Right ventricle myocardium inferior (tissue), 1 donor: ENCODE measurements at places on chromosomes 5 and 9. TPM values are rescaled to one million over a fixed set of nuclear protein-coding genes. Genes with fewer than 3 reads are reported as not detected.
A peak's percentile ranks its signal among the peaks of the same experiment; 100 is the strongest.

- peak; percentile 30 for DNase-seq
Measured at GRCh38 chr5:150443242-150444075, 6.1 kb downstream of the RPS14 start.

GRCh38 chr9:38359689-38360385, 32.7 kb upstream of the ALDH1B1 start:
- peak; percentile 33 for DNase-seq

GIN1 gene
- 17.1 TPM for total RNA-seq

- no peak for DNase-seq
Measured at GRCh38 chr5:116229131-116229689, 144.4 kb downstream of the COMMD10 start.

GABRA6 gene
- not detected for total RNA-seq

DNA sequence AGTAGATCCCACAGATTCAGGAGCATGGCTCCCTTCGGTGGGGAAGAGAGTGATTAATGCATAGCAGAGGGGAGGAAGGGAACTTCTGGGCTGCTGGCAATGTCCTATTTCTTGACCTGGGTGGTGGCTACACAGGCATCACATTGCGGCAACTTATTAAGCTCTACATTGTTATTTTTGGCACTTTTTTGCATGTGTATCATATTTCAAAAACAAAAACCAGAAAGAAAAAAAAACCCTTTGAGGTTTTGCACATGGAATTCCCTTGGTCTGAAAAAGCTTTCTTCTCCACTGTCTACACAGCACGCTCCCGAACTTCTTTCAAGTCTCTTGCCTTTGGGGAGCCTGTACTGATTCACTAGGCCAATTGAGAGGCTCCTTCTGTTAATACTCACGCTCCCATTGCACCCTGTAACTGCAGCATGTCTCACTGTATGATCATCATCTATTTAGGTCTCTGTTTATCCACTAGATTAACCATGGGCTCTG, 25.1 kb downstream of the CEMIP2 start:
- no peak for DNase-seq

FGF18 gene
- total RNA-seq, result 10.1 TPM

GRCh38 chr9:87422999-87423398, 74.7 kb upstream of the DAPK1 start:
- DNase-seq, result no peak

DNA sequence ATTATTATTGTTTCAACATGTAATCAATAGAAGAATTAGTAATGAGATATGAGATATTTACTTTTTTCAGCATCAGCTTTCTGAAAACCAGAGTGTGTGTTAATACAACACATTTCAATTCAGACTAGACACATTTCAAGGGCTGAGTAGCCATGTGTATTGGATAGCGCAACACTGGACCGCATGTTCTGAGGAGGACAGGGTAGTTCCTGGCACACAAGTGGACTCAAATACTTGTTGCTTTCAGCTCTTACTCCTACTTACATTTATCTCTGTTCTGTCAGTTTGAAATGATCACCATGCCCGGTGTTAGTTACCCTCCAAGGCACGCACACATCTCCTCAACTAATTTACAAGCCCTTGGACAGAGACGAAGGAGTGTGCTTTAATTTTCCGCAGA, 126.6 kb downstream of the SLC24A2 start:
- DNase-seq, result no peak

GRCh38 chr9:36170531-36170930, 1.3 kb downstream of the CCIN start:
- no peak for DNase-seq

APBA1 gene
- 2.8 TPM for total RNA-seq

DNA sequence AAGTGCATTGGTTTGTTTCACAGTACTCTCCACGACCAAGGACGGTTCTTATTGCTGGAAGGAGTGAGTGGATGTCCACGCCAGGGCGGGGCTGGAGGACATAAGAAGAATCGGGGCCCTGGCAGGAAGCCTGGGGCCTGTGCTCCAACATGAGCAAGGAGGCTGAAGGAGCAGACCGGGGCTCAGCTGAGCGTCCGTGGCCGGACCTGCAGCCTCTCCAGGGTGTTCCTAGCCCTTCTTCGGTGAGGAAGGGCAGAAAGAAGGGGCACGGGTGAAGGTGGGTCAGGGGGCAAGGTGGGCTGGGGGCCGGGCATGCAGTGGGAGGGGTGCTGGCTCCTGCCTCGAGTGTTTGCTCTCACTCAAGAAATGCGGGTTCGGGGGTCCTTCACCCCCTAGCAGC, 18.1 kb downstream of the FAM78A start:
- DNase-seq, result peak; percentile 88

GRCh38 chr5:121918238-121918637, 43.5 kb upstream of the SRFBP1 start:
- no peak for DNase-seq

CCL21 gene
- 12.4 TPM for total RNA-seq

DNA sequence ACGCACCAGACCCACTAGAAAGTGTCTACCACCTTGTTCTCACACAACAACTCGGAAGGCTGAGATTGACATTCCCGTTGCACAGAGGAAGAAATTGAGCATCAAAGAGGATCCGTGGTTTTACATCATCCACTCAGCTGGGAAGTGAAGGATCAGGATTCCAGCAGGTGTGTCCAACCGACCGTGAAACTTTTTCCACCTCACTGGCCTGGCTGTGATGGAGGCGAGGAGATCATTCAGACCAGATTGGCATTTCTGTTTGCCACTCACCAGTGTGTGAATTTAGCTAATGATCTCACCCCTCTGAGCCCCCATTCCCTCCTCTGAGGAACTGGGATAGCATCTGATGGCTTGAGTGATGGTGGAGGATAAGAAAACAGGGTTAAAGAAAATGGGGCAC, 46.7 kb upstream of the CPLX2 start:
- no peak for DNase-seq

GRCh38 chr5:135452321-135453030, at the start of gene TIFAB:
TSS of gene TIFAB (minus strand) at chr5:135452351. CDS start at chr5:135449939, 2,412 bp downstream.
- DNase-seq, result peak; percentile 28

DNA sequence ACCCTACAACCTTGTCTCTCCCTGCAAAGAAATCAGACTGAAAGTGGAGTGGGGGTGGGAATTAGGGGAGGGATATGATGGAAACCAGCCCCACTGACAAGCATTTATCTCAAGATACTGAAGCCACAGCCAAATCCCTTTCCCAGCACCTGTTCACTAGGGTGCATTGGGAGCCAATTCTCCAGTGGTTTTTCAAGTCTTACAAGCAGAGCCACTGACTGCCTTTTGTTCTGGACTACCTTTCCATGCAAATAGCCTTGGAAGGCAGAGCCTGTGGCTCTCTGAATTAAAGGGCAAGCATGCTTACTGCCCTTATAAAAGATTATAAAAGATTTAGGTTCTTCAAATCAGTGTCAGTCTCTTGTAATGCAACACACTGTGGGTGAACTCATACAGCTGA, 8.8 kb upstream of the GGTA1 start:
- no peak for DNase-seq

PCDHGA10 gene
- 4.1 TPM for total RNA-seq

- no peak for DNase-seq
Measured at GRCh38 chr5:163079618-163080017, 357.8 kb upstream of the CCNG1 start.
